Head of caudate nucleus (tissue), 42 donors: ENCODE measurements at places on chromosomes 2 and 18.

DNA sequence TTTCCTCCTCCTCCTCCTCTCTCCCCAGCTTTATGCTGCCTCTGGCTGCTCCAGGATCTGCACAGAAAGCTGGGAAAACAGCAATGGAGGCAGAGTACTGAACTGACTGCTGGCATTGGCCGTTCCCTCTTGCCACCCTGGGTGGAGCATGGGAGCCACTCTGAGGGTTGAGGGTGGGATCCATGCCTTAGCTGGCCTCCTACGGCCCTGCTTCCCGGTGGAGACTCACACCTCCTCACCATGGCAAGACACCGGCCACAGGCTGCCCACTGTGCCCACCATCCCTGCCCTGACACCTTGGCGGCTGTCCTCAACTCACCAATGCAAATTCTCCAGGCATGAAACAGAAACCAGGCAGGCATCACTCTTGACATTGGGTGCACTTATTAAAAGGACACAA is 832.3 kb upstream of the ID2 start:
- DNase-seq = no peak

DNA sequence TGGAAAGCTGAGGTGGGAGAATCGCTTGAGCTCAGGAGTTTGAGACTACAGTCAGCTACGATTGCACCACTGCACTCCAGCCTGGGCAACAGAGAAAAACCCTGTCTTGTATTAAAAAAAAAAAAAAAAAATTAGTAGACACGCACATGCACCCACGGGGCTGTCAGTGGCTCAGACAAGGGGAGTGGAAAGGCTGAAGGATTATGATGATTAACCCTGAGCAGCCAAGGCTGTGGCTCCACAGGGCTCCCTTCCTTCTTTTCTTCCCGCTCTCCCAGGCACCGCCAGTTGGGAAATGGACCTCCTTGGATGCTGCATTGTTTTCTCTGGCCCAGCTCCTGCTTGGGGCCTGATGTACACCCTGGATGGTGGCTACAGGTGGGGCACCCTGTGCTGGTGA is 49.0 kb upstream of the RAB6C start:
- DNase-seq = no peak

DNA sequence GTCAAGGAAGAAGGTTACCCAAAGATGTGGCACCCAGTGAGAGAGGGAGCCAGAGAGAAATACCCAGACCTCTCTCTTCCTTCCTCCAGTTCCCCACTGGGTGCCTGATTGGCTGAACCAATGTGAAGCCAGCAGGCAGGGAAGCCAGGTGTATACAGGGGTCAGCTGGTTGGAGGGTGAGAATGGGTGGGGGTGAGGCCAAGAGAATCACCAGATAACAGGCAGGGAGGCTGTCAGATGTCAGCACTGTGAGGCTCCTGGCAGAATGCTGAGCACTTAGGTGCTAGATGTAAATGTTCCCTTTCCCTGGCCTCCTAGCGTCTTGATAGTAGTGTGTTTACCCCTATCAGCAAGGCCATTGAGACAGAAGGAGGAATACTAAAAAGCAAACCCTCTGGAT is 104.0 kb upstream of the MGAT5 start:
- no peak for DNase-seq

DNA sequence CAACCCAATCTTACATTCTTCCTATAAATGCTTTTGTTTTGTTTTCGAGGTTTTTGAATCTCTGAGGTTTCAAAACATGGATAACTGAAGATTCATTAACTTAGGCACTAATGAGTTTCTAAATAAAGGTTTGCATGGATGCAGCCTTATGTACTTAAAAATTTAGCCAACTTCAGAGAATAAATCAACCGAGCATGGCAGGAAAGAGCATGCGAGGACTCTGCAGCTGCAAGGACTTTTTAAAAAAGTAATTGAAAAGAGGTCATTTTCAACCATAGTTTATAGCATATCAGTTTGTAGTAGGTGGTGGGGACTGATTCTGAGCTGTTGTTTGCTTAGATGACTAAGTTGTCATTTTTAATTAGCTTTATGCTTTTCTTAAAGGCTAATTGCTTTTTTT is 567.0 kb upstream of the ZEB2 start:
- DNase-seq = no peak

DNA sequence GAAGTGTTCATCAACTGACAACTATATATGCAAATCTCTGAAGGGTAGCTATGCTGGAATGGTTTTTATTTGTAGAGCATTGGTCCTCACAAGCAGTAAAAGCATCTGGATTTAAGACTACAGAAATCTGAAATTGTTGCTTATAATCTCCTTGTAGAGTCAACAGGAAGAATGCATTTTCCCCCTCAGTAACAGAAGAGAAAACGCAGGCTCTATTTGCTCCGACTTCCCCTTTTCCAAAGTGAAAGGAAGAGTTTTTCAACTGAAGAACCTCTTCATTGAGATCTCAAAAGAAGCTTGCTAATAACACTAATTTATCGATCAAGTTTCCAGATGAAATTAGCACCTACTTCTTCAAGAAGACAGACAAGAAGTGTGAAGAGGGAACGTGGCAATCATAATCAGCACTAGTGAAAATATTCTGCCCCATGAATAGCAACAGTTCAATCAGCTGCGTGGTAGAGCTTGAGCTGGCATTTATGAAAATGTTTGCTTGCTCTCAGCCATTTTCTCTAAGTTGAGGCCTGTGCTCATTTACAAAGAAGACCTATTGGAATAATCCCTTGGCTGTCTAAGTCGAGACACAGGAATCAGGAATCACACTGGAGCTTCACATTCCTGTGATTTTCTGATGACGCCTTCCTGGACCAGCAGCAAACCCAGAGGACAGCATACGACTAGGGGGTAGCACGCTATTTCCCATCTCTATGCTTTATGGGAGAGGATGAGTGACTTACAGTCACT is 43.7 kb downstream of the TGIF1 start:
- DNase-seq = no peak

DNA sequence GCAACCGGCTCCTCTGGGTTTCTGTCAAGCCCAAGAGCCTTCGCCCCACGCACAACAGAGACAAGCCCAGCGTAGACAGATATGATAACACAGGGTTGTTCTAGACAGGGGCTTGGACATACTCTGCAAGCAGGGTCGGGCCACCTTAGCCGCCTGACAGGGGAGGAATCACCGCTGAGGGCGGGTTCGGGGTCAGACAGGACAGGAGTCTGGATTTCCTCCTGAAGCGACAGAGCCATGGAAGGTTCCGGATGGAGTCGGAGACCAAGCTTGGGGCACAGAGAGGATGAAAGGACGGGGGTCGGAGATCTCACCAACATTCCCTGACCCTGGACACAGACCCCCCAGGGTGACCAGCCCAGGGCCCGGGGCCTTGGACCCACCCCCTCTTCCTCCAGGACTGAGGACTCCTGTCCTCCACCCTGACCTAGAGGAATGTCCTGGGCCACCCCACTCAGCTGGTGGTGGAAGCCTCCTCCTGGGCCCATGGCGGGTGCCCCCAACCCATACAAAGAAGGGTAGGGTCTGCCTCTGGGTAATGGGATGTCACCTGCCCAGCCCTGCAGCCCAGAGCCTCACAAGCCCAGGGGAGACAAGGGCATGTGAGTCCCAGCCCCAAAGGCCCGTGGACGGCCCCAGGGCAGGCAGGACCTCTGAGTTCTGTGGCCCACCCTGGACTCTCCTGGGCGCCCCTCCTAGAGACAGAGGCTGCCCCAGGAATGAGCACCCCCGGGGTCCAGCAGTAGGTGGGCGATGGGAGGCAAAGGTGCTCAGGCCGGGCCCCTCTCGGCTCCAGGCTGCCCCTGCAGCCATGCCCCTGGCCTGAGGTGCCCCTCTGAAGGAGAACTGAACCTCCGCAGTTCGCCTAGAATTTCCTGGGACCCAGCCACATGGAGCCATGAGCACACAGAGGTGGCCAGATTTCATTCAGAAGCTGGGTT is 44.1 kb upstream of the GPC1 start:
- DNase-seq = no peak

DNA sequence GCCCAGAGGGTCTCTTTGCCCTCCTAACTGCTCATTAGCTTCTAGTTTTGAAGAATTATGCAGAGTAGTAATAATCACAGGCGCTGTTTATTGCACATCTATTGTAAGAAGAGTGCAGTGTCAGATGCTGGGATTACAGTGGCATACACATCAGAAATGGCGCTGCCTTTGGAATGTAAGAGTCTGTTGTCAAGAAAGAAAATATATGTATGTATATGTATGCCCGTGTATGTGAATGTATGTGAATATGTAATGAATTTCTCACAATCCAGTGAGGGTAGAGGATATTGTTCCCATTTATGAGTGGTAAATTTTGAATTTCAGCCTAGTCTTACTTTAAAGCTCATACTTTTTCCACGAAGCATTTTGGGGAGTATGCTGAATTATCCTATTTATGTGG is 127.5 kb downstream of the PARD3B start:
- no peak for DNase-seq

DNA sequence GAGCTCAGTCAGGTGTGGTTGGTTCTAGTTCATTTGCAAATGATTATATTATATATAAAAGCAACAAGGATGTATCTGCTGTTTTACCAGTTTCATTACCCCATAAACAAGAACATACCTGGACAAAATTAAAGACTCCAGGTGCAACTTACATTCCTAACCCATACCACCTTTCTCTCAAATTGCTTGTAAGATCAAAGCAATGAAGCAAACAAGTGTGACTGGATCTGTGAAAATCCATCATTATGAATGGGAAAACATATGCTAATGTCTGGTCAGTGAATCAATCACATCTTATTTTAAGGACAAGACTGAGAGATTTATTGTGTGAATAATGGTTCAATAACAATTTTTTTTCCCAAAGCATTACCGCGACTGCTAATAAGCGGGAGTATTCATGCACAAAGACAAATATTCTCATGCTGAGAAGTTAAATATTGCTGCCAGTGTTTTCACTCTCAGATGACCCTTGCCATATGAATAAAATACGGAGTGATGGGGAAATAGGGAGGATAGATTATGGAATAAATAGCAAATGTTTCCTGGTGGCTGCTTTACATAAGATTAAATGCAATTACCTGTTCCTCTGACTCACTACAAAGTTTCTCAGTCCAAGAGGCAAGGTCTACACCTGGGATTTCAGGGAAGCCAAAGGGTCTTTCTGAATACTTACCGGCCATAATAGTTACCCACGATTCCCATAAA is 59.3 kb downstream of the WDR75 start:
- DNase-seq = no peak

DNA sequence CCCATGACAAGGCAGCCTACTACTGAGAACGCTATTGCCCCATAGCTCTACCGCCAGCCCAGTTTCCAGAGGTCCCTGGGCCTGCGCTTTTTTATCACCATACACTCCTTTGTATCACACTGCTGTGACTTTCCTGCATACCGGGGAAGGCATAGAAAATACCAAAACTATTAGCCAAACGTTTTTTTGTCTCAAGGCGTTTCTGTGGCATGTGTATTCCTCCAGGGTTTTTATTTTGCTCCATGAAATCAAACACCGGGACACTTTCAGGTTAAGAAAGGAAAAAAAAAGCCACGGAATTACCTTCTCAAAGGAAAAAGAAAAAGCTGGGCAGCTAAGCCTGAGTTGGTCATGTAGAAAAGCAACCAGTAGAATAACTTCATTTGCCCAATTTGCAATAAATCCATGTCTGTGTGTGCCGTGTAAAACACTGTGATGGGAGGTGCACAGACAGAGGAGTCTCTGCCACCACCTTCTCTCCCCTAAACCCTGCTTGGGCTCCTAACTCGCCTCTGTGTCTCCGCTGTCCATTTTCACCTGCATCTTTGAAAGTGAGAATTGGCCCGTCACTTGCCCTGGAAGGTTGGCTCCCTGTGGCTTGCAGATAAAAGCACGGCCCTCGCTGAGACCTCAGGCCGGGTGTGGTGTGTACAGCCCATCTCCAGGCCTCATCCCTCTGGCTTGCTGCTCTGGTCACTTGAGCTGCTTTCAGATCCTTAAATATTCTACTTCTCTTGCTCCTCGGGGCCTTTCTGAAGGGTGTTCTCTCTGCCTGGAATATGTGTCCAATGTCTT is 1.7 kb downstream of the AMER3 start:
- no peak for DNase-seq

DNA sequence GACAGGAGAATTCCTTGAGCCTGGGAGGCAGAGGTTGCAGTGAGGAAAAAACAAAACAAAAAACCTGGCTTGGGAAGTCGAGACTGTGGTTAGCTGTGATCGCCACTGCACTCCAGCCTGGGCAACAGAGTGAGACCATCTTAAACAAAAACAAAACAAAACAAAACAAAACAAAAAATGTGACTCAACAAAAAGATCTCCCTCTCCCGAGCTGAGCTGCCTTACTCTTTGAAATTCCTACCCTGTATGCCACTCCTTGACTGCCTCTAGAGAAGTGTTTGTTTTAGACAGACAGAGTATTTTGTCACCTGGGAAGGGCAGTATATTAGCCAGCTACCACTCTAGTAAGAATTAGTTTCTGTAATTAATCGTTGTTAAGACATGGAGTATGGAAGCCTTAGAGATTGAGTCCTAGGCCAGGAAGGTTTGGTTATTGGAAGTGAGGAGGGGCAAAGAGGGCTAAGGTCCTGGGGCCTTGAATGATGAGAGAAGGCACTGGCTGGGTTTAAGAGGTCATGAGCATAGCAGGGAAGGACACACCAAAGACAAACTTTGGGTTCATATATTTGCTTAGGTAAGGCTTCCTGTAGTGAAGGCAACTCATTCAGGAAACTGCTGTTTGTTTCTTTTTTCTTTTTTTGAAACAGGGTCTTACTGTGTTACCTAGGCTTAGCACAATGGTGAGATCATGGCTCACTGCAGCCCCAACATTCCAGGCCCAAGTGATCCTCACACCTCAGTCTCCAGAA is 56.0 kb downstream of the HAUS1 start:
- DNase-seq = no peak

GRCh38 chr2:189116087-189116486 is 63.5 kb downstream of the COL5A2 start:
- DNase-seq = no peak

DNA sequence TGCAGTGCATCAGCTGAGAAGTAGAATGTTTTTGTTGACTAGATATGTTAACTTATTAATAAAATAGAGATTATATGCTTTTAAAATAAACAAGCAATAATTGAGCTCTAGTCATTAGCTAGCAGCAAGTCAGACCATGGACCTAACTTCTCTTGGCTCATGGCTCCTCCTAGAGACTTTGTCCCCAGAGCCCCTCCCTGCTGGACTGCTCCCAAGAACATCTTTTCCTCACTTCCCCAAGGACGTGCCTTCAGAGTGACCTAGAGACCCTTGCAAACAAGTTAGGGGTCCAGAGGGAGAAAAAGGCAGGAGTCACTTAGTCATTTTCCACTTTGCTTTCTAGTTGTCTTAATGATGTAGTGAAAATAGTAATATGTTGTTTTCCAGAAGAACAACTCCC is 312.5 kb upstream of the NRP2 start:
- no peak for DNase-seq

- DNase-seq = no peak
Measured at GRCh38 chr18:35203067-35203466, 37.8 kb upstream of the ZNF397 start.
